ENCODE measurements at places on chromosomes 1 and 21.

GRCh38 chr1:221327954-221328353 lies 413.9 kb downstream of the DUSP10 start:
- no peak for DNase-seq

GRCh38 chr1:158055854-158056253 lies 62.4 kb downstream of the KIRREL1 start:
- DNase-seq = no peak

DNA sequence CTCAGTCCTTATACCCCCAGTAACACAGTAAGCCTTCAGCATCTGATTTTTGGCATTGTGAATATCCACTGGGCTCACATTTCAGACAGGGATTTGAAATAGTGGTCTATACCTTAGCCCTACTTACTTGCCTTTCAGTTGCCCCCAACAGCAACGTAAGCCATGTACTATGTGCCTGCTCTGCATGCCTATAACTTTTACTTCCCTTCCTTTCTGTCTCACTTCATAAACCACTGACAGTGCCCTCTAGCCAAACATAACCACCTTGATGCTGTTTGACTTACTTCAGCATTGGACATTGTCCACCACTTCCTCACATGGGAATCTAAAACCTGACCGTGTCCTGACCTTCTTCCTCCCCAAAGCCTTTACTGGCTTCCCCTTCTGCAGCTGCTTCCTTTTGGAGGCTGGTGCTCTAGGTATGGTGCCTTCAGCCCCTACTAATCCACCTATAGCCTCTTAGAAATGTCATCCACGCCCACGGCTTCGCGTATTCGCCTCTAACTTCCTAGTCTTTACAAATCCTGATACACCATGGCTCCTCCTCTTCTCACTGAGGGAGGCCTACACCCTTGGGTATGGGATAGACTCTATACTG lies 3.6 kb upstream of the ZNF672 start:
- no peak for DNase-seq

DNA sequence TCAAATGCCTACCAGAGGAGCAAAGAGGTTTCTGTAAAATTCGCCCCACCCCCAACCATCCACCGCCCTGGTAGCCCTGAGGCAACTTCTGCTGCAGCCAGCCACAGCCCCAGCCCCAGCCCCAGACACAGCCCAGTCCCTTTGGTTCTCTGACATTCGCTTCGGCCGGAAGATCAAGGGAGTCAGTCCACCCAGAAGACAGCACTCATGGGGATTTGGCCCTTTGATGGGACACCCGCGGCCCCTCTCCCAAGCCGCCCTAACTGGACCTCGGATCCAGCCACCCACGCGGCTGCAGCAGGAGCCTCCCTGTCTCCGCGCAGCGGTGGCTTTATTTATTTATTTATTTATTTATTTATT lies 3881.0 kb downstream of the SRGAP2C start:
- DNase-seq = no peak
